ENCODE measurements at places on chromosomes 1 and 21.

DNA sequence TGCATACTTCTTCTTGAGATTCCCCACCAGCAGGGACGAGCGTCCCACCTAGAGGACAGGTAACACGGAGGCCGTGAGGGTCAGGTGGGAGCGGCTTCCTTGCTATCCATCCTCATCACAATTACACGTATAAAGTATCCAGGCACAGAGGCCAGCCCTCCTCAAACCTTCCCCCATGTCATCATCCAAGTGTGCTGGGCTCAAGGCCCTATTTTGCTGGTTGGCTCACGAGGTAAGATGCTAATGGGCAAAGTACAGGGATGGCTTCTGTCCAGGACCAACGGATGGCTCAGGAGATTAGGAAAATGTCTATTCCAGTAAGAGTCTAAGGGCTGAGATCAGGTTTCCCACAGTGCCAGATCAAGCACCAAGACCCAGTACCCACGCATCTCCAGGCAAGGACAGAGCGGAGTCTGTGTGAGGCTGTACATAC is 11.5 kb upstream of the A3GALT2 start:
- DNase-seq: peak; percentile 21

- no peak for DNase-seq
Measured at GRCh38 chr1:18200136-18200717, 92.6 kb downstream of the IGSF21 start.

GRCh38 chr1:228794173-228794572 is 58.9 kb downstream of the RHOU start:
- DNase-seq: no peak

GRCh38 chr1:165907256-165907857 is 79.9 kb downstream of the UCK2 start:
- DNase-seq: no peak

- peak; percentile 55 for DNase-seq
Measured at GRCh38 chr1:39405358-39405757, 86.1 kb upstream of the BMP8A start.

DNA sequence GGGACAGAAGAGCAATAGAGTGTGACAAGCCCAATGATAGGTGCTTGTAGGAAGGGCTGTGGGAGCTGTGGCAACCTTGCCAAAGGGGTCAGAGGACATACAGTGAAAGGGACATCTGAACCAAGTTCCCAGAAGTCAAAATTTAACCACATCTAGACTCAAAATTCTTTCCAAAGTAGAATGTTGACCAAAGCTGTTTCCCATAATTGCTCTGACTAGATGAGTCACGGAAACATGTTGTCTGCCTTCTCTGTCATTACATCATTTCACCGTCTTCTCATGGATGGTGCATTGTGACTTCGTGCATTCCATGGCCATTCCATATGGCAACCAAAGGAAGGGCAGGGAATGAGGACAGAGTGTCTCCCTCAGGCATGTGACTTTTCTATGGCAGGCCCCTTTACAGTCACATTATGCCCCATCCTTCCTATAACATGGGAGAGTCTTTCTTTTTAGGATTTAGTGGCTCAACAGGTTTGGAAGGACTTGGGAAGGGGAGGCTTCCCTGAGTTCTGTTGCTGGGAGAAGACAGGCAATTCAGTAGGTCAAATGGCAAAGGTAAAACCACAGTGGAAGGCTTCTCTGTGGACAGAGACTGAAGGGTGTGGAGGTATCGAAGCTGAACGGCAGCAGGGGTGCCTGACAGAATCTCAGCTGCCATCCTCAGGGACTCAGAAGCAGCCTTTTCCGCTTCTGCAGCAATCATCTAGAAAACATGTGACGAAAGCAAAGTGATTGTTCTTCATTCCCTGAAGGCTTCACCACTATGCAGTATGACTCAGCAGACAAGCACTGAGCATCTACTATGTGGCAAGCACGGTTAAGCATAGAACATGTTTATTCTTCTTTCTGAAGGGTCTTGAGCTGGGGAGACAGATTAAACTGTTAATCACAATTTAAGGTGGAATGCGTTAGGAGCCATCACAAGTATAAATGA is 24.7 kb downstream of the NPHS2 start:
- DNase-seq: peak; percentile 88

DNA sequence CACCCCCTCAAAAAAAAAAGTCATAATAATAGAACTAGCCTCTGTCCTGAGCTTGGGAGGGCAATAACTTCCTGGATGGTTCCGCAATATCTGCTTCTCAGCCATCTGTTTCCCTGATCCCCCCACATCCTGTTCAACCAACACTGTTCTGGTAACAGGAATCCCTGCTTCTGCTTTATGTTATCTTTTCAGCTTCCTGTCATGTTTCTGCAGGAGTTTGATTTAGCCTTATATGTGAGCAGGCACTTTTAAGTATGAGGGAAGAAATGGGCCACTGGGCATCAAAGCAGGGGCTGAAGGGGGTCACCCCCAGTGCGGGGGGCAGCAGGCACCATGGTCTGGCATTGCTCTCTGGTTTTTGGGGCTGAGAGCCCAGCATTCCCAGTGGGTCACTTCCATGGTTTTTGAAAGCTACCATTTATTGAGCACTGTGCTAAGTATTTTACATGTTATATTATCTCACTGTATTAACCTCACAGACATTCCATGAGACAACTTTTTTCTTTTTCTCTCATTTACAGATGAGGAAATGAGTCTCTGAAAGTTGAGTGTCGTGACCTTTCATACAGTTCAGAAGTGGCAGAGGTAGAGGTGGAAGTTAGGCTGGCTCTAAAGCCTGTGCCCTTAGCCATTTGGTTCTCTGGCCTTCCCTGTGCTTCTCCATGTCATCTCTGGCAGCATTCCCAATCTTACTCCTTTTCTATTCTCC is 61.9 kb downstream of the DNTTIP2 start:
- peak; percentile 67 for DNase-seq

DNA sequence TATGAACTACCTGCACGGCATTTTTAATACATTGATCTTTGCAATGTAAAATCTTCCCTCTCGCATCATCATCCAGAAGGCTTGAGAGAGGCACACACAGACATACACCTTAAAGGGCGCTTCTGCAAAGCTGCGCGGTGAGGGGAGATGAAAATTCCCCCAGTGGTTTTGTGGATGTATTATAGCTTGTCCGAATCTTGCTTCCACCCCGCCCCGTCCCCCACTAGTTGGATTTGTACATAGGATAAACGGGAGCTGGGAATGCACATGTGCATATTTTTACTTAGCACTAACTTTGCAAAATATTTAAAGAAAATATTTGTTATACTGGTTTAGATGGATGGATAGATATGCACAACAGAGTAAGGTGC is 542 bp upstream of the ASTN1 start:
- DNase-seq: no peak

DNA sequence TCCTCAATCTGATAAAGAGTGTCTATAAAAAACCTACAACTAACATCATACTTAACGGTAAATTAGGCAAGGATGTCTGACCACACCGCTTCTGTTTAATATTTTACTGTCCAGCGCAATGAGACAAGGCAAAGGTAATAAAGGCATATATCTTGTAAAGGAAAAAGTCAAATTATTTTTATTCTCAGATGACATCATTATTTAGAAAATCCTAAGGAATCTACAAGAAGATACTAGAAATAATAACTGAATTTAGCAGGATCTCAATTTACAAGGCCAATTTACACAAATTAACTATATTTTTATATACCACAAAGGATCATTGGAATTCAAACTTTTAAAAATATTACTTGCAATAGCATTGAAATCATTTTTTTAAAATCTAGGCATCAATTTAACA is 29.4 kb downstream of the GJA4 start:
- no peak for DNase-seq

- DNase-seq: no peak
Measured at GRCh38 chr1:174556392-174556791, 108.6 kb downstream of the GPR52 start.

Measured in fibroblast of skin of scalp (primary cell).